ENCODE measurements at places on chromosomes 13 and 19.
A peak's percentile ranks its signal among the peaks of the same experiment; 100 is the strongest.

- no peak for DNase-seq
Measured at GRCh38 chr13:40261336-40261735, 405.1 kb downstream of the FOXO1 start.

DNA sequence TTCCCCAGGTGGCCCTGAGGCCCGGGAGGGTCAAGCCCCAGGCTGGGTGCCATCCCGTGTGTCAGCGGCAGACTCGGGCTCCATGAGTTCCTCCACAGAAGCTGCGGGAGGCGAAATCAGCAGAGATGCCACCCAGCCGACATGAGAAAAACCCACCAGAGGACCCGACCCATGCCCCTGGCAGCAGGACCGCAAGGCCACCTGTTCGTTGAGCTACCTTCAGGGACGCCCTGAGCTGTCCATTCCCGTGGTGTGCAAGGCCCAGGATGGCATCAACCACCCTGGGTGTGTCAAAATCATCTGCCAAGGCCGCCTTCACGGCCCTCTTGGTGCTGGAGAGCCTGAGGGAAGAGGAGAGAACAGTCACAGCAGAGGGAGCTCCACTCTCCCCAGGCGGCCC, 30.4 kb downstream of the NAXD start:
- DNase-seq: no peak

DNA sequence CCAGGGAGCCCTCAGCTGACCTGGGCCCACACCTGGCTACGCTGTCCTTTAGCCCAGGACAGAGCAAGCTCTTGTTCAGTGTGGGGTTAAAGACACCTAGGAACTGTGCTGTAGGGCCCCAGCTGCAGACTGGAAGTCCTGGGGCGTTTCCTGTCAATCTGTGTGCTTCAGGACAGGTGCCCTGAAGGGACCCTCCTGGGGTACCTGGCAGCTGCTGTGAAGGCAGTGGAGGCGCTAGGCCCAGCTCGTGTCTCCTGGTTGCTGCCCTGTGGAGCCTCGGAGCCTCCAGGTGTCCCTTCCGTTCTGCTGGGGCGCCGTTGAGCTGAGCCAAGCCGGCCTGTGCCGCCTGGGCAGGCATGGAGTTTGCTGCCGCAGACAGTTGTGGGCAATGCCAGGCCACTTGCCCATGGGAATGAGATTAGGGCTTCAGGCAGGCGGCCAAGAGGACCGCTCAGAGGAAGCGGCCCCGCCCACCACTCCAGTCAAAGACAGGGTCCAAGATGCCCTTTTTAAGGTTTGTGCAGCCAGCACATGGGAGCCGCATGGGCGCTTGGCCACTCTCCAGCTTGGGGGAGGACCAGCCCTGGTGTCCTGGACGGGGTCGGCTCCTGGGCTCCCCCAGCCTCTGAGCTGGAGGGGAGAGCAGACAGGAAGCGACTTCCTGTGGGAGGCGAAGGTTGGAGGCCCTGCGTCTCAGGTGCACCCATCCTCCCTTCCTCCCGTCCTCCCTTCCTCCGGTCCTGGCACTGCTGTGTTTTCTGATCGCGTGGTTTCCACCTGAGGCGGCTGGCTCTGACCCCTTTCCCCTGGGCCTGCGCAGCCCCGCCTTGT, 4.0 kb downstream of the PTBP1 start:
- no peak for DNase-seq

DNA sequence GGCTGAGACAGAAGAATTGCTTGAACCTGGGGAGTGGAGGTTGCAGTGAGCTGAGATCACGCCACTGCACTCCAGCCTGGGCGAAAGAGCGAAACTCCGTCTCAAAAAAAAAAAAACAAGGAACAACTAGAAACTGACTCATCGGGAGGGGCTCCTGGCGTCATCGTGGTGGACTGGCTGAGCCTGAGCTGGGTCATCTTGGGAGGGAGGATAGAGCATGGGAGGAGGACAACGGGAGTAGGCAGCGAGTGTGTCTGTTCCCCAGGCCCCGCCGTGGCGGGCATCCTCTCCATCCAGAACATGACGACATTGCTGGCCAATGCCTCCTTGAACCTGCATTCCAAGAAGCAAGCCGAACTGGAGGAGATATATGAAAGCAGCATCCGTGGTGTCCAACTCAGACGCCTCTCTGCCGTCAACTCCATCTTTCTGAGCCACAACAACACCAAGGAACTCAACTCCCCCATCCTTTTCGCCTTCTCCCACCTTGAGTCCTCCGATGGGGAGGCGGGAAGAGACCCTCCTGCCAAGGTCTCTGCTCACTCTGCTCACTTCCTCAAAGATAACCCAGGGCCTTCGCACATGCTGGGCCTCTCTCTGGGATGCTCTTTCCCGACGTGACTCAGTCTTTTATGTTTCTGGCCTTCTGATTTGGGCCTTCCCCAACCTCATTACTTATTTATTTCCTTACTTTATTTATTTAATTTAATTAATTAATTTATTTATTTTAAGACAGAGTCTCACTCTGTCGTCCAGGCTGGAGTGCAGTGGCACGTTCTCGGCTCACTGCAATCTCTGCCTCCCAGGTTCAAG, 16.6 kb downstream of the DDX39A start:
- DNase-seq: peak; percentile 40

- peak; percentile 58 for DNase-seq
Measured at GRCh38 chr13:73754727-73755292, 379.4 kb downstream of the KLF12 start.

- no peak for DNase-seq
Measured at GRCh38 chr13:91817250-91817649, 418.8 kb downstream of the GPC5 start.

DNA sequence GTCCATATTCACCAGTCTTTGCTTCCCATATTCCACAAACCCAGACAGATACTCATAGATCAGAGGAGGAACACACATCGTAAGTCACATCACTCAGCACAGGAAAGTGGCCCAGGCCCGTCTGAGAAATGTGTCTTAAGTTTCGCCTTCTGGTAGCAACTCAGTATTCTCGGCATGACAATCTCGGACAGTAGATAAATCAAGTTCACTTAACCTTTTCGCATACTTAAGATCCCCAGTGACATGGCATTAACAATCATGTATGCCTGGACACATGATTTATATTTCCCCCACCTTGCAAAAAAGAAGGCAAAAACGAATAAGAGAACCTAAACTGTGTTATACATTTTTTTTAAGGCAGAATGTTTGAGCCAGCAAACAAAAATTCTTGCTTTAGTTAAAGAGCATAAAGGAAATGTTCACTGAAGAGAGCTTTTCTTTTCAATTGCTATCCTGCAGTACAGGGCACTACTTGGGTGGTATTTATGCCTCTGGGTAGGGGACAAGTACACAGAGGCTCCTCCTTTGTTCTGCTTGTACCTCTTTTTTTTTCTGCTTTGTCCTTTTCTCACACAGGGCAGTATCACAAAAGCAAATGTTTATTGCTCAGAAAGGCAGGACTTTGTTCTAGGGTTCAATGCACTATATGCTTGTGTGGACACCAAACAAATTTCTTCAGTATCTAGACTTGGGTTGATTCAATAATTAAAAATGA, 360.6 kb downstream of the TDRD3 start:
- no peak for DNase-seq

GRCh38 chr19:48518207-48518606, 6.6 kb upstream of the LMTK3 start:
- DNase-seq: no peak
